ENCODE measurements at places on chromosomes 3 and 15.

- no peak for DNase-seq
Observed at GRCh38 chr15:57245130-57245529, 131.2 kb upstream of the CGNL1 start.

DNA sequence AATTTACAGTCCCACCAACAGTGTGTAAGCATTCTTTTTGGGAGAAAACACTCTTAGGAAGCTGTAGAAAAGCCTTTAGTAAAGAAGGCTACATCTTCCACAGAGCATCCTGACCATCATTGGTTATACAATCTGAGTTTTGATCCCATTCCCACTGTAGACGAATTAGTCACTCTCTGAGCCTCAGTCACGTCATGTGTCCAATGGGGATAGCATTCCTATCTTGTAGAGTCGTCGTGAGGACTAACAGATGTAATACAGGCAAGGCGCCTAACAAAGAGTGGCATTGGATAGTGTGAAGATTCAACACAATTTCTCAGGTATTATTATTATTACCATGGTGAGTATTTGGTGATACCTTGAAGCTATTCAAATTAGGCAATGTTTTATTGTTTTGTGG lies 44.0 kb upstream of the ALDH1A3 start:
- no peak for DNase-seq

- no peak for DNase-seq
Observed at GRCh38 chr15:66155065-66155464, 98.5 kb downstream of the MEGF11 start.

DNA sequence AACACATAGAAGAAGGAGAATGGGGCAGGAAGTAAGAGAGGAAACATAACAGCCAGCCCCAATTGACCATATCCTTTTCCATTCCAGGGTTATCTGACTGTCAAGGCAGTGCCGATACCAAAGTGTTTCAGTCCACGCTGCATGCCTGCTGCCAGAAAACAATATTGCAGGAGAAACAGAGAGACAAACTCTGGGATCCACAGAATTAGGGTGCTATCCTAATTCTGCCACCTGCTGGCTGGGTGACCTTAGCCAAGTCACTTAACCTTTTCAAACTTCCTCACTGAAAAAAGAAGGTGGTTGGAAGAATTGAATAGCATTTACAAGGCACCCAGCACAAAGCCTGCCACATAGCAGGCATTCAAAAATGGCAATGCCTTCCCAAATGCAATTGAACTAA lies 32.0 kb downstream of the GLB1 start:
- DNase-seq: peak; percentile 46

GRCh38 chr15:86854176-86854575 lies 774.5 kb downstream of the AGBL1 start:
- no peak for DNase-seq

DNA sequence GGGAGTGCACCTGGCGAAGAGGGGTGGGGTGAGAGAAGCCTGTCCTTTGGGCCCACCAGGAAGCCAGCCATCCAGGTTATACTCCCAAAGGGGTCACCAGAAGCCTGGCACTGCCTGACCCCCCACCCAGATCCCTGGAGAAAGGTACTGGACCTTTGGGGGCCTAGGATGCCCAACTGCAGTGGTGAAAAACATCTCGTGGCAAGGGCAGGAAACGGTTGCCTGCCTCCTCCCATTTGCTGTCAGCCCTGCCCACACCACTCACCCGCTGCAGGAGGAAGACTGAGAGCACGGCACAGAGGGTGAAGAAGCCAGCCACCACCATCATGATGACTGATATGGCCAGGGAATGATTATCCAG lies 2.2 kb upstream of the ULK3 start:
- peak; percentile 64 for DNase-seq

DNA sequence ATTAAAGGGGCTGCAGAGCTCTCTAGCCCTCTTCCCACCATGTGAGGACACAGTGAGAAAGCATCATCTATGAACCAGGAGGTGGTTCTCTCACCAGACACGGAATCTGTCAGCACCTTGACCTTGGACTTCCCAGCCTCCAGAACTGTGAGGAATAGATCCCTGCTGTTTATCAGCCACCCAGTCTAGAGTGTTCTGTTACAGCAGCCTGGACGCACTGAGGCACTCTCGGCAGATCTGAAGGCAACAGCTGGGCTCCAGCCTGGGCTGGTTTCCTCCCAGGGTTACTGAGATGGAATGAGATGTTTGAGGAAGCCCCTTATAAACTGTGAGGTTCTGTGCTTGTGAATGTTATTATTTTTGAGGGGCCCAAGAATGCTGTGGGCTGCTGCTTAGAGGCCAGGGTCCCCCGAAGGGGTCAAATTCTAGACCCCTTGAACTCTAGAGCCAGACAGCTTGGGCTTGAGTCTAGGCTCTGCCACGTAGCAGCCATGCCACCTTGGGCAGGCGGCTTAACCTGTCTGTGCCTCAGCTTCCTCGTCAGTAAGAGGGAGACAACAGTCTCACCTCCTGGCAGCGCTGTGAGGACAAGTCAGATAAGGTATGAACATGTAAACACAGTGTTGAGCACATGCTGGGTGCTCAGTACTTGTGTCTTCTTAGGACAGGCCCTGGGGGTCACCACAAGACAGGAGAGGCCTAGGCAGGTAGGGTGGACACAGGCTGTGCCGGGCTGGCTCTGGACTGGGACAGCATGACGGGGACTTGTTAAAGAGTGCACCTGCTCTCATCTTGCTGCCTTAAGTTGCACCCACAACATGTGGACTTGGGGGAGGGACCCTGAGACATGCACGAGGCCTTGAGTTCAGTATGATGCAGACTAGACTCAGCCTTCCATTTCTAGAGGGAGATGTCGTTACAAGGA lies 49.2 kb downstream of the MGLL start:
- no peak for DNase-seq

GRCh38 chr3:30356866-30357753 lies 249.3 kb upstream of the TGFBR2 start:
- no peak for DNase-seq

DNA sequence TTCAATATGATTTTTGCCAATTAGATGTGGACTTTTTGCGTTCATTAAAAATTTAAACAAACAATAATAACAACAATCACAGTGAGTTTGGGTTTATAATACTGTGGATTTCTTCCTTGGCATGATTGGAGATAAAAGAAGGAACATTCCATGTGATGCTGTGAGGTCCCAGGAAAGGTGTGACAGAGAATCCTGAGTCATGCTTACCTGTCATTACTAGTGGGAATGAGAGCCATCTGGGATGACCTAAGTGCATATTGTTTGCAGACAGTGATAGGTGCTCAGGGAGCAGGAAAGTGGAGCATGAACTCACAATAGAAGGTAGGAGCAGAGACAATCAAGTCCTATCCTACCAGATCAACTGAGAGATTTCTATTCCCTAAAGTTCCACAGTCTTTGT lies 766.5 kb upstream of the CFAP20DC start:
- no peak for DNase-seq

- no peak for DNase-seq
Observed at GRCh38 chr3:102444101-102444500, 9.3 kb downstream of the ZPLD1 start.

- DNase-seq: no peak
Observed at GRCh38 chr3:189748046-189748445, 116.9 kb downstream of the TP63 start.

- no peak for DNase-seq
Observed at GRCh38 chr3:196272826-196273225, 14.7 kb downstream of the PCYT1A start.

GRCh38 chr3:190101320-190102011 lies 19.2 kb downstream of the P3H2 start:
- DNase-seq: peak; percentile 5

- no peak for DNase-seq
Observed at GRCh38 chr15:74397239-74398068, 30.0 kb upstream of the CYP11A1 start.

DNA sequence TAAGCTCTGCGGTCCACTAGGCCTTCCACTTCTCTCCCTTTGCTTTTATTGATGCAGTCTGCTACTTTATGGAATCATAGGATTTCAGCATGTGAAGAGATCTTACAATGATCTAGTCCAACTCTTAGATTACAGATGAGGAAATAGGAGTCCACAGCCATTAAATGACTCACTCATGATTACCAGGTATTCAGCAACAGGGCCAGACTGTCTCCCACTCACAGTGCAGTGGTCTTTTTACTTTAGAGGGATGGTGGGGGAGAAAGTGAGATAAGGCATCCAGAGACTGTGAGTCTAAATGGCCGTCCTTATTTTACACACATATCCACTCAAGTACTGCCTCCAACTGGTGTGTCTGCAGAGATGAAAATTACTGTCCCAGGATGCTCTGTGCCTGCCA lies 88.5 kb upstream of the SKOR1 start:
- DNase-seq: no peak

- DNase-seq: no peak
Observed at GRCh38 chr3:81214631-81215030, 546.8 kb downstream of the GBE1 start.

DNA sequence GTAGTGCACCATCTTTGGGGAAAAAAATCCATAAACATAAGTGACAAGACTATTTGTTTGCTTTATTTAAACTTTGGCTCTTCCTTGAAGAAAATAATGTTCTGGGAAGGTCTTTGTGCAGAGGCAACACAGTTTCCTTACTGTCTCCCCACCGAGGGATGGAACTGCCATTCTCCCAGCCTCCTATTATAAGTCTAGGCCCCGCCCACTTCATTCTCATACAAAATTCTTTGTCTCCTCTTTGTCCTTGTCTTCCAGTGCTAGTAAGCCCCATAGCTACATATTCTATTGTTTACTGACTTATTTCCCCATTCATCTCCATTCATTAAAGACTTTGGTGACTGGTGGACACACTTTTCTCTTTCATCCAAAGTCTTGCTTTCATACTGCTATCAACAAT lies 316.5 kb upstream of the ROBO2 start:
- DNase-seq: no peak

GRCh38 chr15:82649226-82649999 lies 2.2 kb upstream of the CPEB1 start:
- no peak for DNase-seq

DNA sequence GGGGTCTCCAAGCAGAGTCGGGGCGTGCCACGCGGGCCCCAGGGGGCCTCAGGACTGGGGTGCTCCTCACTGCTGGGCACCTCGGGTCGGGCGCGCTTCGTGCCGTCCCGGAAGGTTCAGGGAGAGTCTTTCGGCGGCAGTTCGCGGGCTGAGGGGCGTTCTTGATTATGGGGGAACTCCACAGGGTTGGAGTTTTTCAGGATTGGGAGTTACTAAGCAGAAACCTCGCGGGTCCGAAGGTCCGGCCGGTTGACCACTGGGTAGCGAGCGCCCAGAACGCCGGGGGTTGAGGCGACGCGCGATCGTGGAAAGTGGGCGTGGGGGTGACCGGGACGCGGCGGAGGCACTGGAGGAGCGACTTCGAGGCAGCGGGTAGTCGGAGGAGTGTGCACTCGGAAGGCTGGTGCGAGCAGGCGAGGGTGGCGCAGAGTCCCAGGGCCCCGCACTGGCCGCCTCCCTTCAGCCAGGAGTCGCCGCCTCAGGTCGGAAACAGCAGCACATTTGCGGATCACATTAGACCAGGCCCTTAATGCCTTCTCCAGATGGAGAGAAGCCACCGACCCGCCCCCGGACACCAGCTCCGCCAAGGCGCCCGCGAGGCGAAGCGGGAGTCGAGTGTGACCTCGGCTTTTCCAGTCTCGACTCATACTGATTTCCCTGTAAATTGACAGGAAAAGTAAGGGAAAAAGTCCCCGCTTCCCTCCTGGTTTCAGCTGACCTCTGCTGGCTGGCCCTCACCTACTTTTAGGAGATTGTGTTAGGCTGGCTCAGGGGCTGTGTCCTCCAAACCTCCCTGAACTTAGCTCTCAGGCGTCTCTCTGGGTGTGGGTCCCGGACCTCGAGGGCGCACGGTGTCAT lies 685 bp downstream of the ADAMTSL3 start:
- no peak for DNase-seq

- DNase-seq: no peak
Observed at GRCh38 chr3:161798016-161798415, 301.4 kb downstream of the OTOL1 start.

- no peak for DNase-seq
Observed at GRCh38 chr3:35718921-35719320, 79.6 kb downstream of the ARPP21 start.

DNA sequence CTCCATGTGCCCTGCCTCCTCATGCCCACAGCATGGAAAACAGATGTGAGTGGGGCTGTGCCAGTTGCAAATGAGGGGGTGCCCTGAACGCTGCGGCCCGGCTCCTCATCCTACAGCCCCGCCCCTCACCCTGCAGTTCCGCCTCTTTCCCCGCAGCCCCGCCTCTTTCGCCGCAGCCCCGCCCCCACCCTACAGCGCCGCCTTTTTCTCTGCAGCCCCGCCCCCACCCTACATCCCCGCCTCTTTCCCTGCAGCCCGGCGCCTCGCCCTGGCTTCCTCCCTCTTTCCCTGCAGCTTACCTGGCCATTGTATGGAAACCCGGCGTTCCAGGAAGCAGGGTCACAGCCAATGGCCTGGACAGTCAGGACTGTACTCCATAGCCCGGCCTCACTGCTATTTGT lies 284.9 kb downstream of the TLE3 start:
- no peak for DNase-seq

GRCh38 chr3:128372281-128372680 lies 94.4 kb downstream of the DNAJB8 start:
- no peak for DNase-seq

DNA sequence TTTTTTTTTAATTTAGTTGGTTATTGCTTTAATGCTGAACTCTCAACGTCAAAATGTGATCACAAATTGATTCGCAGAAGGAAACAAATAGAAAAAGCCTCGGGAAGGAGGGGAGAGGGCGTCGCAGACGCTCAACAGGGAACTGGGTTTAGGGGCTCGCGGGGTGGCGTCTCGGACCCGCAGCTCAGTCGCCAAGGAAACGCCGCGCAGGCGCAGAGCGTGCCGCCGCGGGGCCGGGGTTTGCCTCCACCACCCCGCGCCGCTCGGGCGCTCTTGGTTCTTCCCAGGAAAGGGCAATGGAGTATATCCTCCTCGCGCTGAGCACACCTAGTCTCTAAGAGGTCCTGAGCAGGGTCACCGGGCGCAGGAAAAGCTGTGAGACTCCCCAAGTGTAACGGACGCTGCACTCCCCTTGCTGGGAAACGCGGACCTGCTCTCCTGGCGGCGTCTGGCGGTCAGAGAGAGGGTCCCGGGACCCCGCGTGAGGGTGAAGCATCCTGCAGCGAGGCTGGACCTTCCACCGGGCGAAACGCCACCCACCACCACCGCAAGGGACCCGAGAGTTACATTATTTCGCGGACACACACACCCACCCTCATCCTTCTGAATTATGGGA lies 753 bp downstream of the PLCH1 start:
- no peak for DNase-seq

- DNase-seq: no peak
Observed at GRCh38 chr3:168096210-168096652, 507 bp upstream of the GOLIM4 start.

DNA sequence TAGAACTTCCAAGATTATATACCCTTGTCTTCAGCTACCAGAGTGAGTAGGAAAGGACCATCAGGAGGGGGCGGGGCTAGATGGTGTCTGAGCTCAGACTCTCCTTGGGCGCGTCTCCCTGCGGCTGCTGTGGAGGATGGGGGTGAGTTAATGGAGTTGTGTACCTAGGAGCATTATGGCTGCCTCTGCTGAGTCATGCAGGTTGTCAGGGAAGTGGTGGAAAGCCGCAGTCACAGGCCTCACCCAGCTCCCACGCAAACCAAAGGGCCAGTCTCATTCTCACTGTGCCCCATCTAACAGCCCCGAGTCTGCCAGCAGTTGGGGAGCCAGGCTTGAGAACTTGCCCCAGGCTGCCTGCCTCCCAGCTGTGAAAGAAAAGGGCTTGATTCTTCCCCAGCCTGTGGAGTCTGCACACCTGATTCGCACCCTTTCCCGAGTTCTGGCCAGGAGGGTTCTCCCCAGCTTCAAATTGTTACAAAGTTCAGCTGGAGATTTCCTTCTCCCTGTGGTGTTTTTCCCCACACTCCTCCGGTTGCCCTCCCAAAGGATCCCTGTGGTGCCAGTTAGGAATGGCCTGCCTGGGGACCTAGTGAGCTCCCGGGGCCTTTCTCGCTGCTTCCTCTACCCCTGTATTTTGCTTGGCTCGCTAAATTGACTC lies 143.3 kb downstream of the HCN4 start:
- peak; percentile 37 for DNase-seq
